Ovary (tissue), 10 donors: ENCODE measurements at places on chromosomes 11 and 22. TPM values are rescaled to one million over a fixed set of nuclear protein-coding genes. Genes with fewer than 3 reads are reported as not detected.

DNA sequence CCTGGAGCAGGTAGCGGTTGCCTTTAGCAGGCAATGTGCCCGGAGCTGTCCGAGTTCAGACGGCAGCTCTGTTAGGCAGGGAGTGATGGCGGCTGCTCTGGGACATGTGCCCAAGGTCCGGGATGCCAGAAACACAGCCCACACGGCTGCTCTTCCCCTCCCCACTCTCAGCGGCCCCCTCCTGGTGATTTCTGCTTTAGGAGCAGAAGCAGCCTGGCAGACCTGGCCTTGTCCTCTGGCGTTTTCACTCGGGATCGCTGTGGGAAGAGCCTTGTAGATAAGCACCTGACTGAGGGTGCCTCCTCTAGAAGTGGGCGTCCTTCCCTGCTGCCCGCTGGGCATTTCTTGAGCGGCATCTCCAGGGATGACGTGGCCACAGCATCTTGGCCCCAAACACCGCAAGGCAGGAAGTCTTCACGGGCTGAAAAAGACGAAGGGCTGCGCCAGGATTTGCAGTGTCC, 392.2 kb downstream of the TBC1D22A start:
- peak; percentile 84 for DNase-seq

GRCh38 chr11:129723761-129724162, 91.9 kb upstream of the TMEM45B start:
- DNase-seq = no peak

GRCh38 chr11:120054016-120054752, 83.7 kb downstream of the TRIM29 start:
- DNase-seq = no peak

GRCh38 chr11:132238331-132238866, 868.0 kb downstream of the NTM start:
- no peak for DNase-seq

GRCh38 chr22:22816766-22817410, 70.7 kb upstream of the IGLL5 start:
- DNase-seq = no peak

GRCh38 chr22:27267145-27267544, 534.4 kb downstream of the MN1 start:
- no peak for DNase-seq

DNA sequence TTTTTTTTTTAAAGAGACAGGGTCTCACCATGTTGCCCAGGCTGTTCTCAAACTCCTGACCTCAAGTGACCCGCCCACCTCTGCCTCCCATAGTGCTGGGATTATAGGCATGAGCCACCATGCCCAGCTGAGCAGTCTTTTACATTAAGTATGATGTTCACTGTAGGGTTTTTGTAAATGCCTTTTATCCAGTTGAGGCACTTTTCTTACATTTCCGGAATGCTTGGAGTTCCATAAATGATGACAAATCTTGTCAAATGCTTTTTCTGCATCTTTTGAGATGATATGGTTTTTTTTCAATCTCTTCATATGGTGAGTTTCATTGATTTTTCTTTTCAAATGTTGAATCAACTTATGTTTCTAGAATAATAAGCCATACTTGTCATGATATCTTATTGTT, 29.4 kb upstream of the CTTN start:
- no peak for DNase-seq

DNA sequence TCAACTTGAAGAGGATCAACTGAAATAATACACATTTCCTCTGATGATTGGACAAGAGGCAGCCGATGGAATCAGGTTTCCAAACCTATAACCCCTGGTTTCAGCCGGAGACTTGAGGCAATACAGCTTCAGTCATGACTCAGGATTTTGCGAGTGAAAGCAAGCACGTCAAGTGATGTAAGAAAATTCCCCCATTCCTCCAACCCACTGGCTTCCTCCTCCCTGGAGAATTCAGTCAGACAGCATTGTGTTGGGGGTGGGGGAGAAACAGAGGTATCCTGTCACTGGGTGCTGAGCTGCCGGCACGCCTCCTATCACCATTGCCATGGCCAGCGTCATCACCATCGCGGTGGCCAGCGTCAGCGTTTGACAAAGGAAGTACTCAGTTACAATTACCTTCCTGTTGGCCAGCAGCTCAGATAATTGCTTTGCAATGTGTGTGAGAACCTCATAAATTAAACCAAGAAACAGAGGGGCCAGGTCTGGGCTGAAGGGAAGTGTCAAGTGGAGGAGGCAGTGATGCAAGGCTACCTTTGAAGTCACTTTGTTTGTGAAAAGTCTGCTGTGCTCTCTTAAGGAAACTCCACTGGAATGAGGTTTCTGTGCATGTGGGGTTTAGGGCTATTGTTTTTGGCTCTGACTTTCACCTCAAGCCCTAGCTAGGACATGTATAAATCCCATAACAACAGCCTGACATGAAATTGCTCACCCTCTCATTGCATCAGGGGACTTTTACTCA, 50.2 kb downstream of the LIF start:
- no peak for DNase-seq

GRCh38 chr11:130391711-130392110, 36.7 kb downstream of the ADAMTS8 start:
- DNase-seq = no peak

- DNase-seq = no peak
These were observed 130.1 kb downstream of the SOX6 start for GRCh38 chr11:16226245-16226644.

DNA sequence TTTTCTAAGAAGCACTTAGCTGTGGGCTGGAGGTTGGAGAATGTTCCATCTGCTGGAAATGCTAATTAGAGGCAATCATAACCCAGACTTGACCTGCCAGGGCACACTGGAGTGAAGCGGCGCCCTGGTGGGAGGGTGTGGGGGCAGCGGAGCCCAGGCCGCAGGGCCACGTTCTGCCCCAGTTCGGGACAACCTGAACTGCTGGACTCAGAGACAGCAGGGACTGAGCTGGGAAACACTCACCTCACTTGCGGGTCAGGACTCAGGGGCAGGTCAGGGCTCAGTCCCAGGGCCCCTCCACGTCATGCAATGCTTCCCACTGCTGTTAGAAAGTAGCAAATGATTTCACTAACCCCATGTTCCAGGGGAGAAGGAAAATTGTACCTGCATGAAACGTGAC, 316.4 kb downstream of the NTM start:
- no peak for DNase-seq

- peak; percentile 21 for DNase-seq
These were observed 23.9 kb downstream of the LRFN4 start for GRCh38 chr11:66880496-66881450.

GRCh38 chr11:126723665-126724045, 276.9 kb downstream of the KIRREL3 start:
- DNase-seq = no peak

GRCh38 chr11:108351468-108351867, 115.9 kb downstream of the C11orf65 start:
- no peak for DNase-seq

GRCh38 chr11:17343257-17343656, 8.3 kb upstream of the NCR3LG1 start:
- no peak for DNase-seq

DNA sequence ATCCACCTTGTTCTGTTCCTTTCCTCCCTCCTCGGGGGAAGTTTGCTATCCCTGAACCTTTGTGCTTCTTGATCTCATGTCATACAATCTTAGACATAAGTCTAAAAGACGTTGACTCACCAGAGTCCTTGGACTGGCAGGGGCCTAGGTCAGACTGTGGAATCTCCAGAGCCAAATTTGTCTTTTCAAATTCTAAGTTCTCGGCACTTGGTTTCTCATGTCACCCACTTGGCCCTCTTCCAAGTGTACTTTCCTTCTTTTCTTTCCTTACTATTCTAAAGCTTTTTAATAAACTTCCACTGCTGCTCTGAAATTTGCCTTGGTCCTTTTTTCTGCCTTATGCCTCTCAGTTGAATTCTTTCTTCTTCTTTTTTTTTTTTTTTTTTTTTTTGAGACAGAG, 30.1 kb upstream of the SMPD1 start:
- no peak for DNase-seq

- no peak for DNase-seq
These were observed 9.6 kb upstream of the SYT8 start for GRCh38 chr11:1825039-1825740.

DNA sequence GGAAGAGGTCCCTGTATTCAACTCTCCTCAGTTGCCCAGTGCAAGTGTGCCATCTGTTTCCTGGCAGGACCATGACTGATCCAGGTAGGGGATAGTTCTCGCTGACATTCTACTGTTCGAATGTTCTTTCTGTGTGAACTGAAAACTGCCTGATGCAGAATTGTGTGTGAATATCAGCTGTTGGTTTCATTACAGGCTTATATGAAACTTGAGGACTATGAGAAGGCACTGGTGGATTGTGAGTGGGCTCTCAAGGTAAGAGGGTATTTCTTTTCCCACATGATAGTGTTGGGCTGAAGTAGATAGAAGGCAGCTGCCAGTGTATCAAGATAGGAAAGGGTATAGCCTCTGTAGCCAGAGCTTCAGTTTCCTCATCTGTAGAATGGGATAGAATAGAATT, 15.3 kb downstream of the TTC12 start:
- DNase-seq = no peak

The PSMC3 gene
- polyA plus RNA-seq = 267 TPM

The APOL1 gene
- 26.5 TPM for polyA plus RNA-seq

The EMID1 gene
- polyA plus RNA-seq = 2.6 TPM

The APOA5 gene
- polyA plus RNA-seq = not detected

The DAGLA gene
- 0.77 TPM for polyA plus RNA-seq

The TSGA10IP gene
- polyA plus RNA-seq = not detected

The DNHD1 gene
- 4.0 TPM for polyA plus RNA-seq

The FOSL1 gene
- 1.0 TPM for polyA plus RNA-seq

The SCGB2A2 gene
- not detected for polyA plus RNA-seq

The CRYBA4 gene
- polyA plus RNA-seq = not detected

The MS4A12 gene
- polyA plus RNA-seq = not detected
